Activated CD4-positive, alpha-beta T cell treated with anti-CD3 and anti-CD28 coated beads, Interleukin-10, Interleukin-2, amounts not matched to agents 100 ng/mL and 50 ng/mL, durations not matched to agents 16 hours and 8 hours (primary cell): ENCODE measurements at places on chromosomes 4 and X.

DNA sequence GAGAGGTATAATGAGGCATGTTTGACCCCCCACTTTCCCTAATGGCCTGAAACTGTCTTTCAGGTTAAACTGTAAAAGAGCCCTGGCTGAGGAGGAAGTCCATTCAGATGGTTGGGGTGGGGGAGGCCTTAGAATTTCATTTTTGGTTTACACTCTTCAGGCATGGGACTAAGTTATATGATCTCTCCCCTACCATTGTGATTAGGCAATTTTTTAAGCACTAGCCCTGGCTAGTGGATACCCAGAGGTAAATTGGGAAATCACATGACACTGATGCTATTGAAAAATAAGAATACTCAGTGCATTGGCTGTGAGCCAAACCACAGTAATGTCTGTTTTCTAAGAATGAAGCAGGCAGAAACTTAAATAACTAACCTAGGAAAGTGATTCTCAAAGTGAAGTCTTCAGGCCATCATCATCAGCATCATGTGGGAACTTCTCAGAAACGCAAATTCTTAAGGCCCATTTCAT lies 149.7 kb downstream of the RRAGB start:
- DNase-seq: peak; percentile 6

DNA sequence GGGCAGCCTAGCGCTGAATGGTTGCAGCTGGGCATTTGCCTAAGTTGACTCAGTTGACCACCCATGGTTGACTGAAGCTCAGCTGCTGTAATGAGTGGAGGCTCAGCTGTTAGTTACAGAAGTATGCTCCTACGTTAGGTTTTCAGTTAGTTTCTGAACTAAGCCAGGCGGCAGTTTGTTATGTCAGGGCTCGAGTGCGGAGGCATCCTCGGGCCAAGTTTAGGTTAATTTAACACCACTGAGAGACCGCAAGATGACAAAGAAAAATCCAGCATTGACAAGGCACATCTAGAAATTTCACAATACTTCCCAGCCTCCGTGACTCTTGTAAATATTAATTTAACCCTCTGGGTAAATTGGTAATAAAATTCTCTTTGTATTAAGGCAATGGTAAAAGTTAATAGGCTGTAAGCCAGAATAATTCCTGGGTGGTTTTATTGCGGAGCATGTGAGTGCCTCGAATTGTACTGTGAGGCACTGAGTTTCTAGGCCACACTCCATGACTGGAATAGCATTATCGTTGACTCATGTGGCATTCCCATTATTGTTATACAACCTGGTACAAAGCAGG lies 33.1 kb upstream of the CDKN2AIP start:
- no peak for DNase-seq

- DNase-seq: no peak
Measured at GRCh38 chrX:16067886-16068515, 55.4 kb upstream of the GRPR start.

- no peak for DNase-seq
Measured at GRCh38 chrX:53262189-53262917, 19.0 kb downstream of the IQSEC2 start.

- no peak for DNase-seq
Measured at GRCh38 chrX:10608099-10608498, 12.3 kb downstream of the MID1 start.

DNA sequence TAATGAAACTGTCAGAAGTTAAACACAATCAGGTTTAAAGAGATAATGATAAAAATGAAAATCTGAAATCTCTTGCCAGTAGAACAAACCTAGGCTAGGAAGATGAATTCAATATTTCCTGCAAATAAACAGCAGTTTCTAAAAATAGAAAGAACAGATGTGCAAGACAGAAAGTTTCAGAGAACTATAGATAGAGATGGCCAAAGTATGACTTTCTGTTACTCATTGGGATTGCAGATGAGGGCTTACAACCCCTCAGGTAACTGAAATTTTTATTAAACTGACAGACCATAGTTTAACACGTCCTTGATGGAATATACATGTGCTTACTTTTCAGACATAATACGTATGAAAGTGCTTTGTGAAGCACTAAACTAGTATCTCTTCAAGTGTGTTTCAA lies 82.3 kb upstream of the PPARGC1A start:
- no peak for DNase-seq

- DNase-seq: peak; percentile 15
Measured at GRCh38 chrX:48835524-48836329, at the start of gene PCSK1N. Gene PCSK1N, minus strand, starts transcription at chrX:48835610. Its CDS starts 78 bp downstream, at chrX:48835532.

- no peak for DNase-seq
Measured at GRCh38 chr4:40811956-40812355, 62.2 kb downstream of the NSUN7 start.

- no peak for DNase-seq
Measured at GRCh38 chr4:4868040-4868757, 8.7 kb downstream of the MSX1 start.

GRCh38 chrX:13697455-13697854 lies 8.5 kb downstream of the RAB9A start:
- no peak for DNase-seq

DNA sequence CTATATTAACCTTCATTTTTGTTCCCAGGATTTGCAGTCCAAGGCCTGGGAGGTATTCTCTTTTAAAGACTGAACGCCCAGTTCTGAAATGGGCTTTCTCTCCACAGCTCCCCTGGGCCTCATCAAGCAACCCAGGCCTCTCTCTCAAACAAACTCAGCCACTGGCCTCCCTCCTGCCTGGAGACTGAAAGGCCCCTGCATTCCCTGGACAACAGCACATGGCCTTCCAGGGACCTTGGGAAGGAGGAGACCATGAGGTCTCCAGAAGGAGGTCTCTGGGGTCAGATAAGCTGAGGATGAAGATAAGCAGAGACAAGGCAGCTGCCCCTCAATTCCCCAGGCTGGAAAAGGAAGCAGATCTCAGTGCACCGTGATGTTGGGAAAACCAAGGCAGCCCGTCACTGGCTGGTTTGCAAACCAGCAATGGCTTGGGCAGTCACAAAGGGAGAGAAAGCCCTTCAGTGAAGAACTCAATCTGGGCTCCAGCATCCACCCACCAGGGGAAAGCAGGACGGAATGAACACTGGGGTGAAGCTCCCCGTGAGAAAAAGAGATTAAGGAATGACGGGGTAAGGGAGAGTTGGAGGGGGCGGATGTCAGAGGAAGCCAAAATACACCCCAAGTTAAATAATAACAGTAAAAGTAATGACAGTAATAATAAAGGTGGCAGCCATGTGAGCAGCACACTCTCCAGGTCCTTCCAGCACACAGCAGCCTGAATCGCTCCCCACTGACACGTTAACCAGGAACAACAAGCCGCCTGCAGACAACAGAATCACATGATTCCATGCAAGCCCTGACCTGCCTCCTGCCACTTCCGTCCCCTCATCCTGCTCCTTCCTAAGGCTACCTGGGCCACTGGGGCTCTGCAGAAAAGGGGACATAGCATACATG lies 22.3 kb downstream of the AMOT start:
- no peak for DNase-seq

GRCh38 chrX:107576392-107576791 lies 51.9 kb upstream of the PRPS1 start:
- DNase-seq: no peak

DNA sequence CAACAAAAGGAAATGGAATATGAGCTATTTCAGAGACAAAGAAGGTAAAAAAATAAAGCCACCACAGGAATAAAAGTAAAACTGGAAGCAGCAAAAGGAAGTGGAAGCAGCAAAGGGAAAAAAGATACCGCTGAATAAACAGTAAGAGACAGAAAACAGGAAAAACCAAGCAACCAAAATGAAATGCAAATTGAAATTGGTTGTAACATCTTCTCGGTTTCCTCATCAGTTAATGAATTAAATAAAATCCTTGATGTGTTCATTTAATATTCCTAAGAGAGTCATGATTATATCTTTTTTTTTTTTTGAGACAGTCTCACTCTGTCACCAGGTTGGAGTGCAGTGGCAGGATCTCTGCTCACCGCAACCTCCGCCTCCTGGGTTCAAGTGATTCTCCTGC lies 132.8 kb downstream of the DLG3 start:
- DNase-seq: no peak

DNA sequence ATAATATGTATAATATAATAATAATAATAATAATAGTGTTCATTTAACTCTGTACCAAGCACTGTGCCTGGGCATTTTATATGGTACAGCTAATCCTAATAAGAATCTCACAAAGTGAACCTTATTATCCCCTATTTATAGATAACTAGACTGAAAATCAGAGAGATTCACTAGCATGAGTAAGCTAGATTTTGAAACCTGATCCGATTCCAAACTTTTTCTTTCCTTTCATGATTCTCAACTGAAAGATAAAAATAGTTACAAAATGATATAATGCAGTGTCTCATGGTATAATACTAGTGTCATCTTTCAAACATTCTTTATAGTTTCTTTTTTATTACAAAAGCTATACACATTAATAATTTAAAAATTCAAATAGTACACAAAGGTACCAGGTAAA lies 55.9 kb upstream of the RNF128 start:
- DNase-seq: no peak

DNA sequence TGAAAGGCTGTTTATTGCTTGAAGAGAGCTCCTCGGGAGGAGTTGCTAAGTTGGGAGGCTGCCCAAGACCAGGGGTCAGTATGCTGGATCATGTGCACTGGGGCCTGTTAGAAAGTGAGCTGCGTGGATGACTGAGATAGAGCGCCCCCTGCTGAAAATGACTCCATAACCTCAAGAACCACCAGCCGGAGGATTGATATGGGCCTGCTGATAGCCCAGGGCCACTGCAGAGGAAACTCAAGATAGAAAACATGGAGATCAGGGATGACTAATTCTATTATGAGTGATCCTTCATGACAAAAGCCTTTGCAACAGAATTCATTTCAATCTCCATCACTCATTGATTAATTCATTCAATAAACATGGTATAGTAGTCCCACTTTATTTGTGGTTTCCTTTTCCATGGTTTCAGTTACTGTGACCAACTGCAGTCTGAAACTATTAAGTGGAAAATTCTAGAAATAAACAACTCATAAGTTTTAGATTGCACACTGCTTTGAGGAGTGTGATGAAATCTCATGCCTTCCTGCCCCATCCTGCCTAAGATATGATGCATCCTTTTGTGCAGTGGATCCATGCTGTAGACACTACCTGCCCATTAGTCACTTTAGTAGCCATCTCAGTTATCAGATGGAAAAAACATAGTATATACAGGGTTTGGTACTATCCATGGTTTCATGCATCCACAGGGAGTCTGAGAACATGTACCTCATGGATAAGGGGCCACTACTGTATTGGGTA lies 126.7 kb upstream of the MBNL3 start:
- peak; percentile 48 for DNase-seq
